NCI-H2081 (cell line): ENCODE measurements at places on chromosomes 5 and 9.

GRCh38 chr5:95937607-95938152, 24.0 kb downstream of the ELL2 start:
- no peak for DNase-seq

DNA sequence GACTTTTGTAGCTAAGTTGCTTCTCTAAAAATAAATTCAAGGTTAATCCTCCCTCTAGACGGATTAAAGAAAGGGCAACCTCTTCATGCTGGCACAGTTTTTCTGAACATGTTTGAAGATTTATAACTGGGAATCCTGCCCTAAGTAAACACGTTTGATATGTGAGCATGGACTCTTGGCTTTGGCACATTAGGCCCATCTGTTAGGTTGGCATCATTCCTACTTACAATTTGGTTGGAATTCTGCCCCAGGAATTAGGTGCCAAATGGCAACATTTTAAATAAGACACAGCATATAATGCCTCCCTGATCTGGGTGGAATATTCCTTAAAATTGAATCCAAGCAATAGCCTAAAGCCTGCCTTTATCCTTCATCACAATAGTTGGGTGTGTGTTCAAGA, 372.3 kb upstream of the CDH18 start:
- peak; percentile 89 for DNase-seq

GRCh38 chr5:39977066-39977655, 552.4 kb upstream of the DAB2 start:
- no peak for DNase-seq

DNA sequence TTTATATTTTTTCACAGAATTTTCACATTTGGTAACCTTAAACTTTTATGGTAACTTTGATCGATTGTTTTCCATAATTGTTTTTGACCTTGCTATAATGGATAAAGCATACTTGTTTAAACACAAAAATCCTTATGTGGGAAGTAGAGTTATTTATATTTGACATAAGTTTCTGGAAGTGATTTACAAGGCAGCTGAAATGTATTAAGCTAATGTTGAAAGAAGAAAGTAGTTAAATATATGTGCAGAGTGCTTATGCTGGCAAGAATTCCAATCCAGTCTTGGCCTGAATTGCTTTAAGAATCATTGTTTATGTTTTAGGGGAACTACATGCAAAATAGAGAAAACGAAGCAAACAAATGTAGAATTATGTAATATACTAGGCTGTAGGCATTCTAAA, 763.6 kb downstream of the TAF11L14 start:
- DNase-seq = no peak

DNA sequence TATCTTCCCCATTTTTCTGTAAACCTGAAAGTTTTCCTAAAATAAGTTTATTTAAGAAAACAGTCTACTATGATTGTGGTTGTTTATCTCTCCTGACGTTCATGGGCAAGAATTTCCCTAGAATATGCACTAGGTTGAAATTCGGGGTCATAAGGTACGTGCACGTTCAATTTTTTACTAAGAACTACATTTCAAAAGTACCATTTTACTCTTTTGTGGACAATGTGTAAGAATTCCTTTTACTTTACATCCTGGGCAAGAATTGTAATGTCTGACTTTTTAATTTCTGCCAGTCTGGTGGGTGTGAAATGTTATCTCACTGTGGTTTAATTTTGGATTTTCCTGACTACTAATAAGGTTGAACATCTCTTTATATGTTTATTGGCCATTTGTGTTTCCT, 12.4 kb downstream of the IL5 start:
- no peak for DNase-seq

DNA sequence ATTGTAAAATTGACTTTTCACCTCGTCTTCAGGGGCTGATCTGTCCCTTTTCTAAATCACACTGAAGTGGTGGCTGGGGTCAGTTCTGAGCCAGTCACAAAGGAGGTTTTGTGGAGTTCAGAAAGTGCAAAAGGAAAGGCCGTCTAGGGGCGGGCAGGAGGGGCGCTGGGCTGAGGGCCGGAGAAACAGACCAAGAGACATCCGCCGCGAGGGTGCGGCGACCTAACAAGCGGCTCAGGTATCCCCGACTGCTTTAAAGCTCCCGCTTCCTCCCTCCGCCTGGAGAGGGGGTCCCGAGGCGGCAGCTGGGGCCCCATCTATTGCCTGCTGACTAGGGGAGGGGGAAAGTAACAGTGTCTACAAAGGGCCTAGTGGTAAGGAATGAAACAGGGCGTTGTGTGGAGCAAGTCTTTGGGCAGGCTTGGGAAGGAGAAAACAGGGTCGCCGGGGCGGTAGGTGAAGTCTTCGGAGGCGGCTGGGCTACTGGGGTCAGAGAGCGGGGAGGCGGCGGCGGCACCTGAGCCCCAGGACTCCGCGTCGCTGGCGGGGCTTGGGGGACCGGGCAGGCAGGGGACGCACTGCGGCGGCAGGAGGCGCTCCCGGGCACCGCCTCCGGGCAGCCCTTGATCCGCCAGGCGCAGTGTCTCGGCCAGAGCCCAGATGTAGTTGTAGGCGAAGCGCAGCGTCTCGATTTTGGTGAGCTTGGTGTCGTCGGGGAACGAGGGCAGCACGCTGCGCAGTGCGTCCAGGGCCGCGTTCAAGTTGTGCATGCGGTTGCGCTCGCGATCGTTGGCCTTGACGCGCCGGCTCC, 950 bp downstream of the NEUROG1 start:
- DNase-seq = no peak

GRCh38 chr5:111557686-111558085, 45.4 kb upstream of the STARD4 start:
- no peak for DNase-seq

DNA sequence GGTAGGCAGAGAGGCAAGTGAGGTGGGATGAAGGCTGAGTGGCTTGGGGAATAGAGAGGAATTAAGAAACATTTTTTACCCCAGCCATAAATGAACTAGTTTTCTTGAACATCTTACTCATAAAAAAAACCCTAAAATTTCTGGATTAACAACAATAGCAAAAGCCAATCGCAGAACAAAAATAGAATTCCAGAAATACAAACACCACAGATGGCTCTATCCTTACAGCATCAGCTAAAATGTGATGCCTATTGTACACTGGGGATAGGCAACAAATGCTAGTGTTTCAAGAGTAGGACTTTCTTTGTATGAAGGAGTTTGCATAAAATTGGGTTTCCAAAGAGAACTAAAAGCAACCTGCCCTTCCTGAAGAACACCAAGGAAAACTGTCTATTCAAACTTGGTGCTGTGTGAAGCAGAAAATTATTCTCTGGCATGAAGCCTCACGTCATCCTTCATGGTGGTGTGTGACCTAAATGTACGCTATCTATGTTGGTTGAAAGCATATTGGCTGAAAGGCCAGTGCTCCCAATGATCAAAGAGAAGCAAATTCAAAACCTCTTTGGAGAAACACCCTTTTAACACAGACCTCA, 82.9 kb downstream of the JAKMIP2 start:
- no peak for DNase-seq

GRCh38 chr9:95813923-95814322, 61.6 kb upstream of the ERCC6L2 start:
- DNase-seq = no peak

- DNase-seq = no peak
Measured at GRCh38 chr5:176632745-176633144, 2.3 kb downstream of the EIF4E1B start.

DNA sequence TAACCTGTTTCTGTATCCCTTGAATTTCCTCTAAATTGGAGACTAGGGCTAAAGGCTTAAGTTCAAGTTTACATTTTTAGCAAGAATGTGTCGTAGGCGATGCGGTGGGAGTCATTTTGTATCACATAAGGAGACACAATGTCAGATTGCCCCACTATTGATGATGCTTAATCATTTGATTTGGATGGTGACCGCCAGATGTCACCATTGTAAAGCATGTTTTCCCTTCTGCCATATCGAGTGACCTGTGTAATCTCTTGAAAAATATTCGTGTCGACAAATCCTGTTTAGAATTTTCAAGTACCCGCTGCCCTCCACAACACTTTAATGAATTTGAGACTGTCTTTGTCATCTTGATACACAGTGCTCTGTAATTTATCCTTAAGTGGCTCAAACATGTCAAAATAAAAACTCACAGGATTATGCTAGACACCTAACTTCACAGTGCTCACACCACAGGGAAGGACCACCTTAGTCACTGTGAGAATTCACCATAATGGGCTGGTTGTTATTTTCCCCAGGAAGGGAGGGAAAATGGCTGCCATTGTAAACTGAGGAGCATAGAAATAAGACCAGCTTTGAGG, 34.5 kb upstream of the SLC46A2 start:
- peak; percentile 43 for DNase-seq

DNA sequence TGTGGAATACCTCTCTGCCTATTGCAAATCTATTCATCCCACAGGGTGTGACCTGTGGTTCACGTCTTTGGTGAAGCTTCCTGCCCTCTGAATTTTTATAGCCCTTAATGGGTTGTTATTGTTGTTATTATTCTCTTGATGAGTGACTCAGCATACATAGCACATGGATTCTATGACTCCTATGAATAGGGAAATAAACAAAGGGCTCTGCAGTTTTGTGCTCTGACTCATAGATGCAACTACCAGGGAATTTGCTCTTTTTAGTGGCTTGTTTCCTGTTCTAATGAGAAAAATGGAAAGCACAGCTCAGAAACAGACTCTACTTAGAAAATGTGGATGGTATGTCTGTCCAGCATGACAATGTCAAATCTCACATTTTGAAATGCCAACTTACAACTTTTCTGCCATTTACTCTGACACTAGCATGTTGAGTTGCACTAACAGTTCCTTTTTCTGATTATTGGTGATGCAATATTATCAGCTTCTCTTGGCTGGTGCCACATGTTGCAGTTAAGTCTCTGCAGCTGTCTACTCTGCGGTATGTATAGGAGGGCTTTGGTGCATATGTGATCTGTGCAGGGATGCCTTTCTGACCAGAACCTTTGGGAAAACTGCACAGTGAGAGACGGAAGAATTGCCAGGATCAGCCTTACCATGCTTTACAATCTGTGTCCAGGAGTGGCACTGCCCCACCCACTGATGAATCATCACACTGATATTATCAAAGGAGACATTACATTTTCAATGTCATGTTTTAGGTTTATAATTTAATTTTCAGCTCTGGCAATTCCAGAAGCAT, 996.4 kb upstream of the WWC1 start:
- DNase-seq = peak; percentile 24

GRCh38 chr9:133991214-133991921, 756 bp downstream of the VAV2 start:
- DNase-seq = no peak

DNA sequence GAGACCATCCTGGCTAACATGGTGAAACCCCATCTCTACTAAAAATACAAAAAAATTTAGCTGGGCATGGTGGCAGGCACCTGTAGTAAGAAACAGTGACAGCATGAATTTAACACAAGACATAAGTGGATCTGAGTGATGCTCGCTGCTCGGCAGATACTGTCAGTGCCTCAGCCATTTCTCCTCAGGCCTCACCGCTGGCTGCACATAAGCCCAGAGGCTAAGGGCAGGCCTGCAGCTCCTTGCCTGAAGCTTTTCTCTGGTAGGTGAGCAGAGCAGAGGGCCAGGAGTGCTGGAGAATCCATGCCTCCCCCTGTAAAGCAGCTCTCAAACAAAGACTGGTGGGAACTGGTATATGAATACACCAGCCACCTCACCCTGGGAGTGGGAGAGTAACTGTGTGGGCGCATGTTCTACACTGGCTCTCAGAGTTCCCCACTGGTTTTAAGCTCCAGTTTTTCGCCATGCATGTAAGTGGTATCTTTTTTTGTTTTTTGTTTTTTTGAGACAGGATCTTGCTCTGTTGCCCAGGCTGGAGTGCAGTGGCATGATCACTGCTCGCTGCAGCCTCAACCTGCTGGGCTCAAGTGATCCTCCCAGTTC, 10.3 kb upstream of the CD72 start:
- no peak for DNase-seq

DNA sequence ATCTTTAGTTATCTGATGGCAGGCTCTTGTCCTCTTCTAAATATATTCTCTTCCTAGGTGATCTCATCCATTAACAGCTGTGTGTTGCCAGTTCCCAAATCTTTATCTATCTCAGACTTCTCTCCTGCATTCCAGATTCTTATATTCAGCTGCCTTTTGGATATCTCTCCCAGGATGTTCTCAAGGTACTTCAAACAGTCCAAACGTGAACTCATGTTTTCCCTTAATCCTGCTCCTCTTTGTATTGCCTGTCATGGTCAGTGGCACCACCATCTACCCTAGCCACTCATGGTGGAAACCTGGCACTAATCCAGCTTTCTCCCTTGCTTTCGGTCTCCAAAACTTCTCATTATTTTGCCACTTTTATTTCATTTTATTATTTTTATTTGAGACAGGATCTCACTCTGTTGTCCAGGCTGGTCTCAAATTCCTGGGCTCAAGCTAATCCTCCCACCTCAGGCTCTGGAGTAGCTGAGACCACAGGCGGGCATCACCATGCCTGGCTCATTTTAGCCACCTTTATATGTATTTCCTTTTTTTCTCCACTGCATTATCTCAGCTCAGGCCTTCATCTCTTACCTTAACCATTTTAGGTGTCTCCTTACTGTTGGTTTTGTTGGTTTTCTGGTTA, 3.8 kb downstream of the ZFYVE16 start:
- no peak for DNase-seq

GRCh38 chr9:125732562-125732961, 14.6 kb upstream of the PBX3 start:
- DNase-seq = no peak

DNA sequence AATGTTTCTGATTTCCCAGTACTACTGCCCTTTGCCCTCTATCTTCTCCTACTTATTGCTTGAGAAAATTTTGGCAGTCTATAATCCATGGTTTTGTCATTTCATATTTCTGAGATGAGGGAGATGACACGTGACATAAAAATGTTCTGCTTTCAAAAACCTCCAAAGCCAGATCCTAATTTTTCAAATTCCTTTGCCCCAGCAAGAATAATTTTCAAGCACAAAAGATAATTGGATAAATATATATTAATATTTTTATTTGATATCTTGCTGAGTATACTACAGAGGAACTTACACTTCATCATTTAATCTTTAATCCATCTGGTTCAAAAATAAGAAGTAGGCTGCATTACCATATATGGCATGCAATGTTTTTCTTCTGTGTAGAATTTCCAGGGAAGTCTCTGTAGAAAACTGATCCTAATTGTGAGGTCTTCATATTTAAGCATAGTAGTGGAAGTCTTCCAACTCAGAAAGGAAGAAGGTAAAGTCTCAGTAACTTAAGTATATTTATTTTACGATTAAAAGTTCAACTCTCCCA, 1738.8 kb downstream of the EFNA5 start:
- no peak for DNase-seq

DNA sequence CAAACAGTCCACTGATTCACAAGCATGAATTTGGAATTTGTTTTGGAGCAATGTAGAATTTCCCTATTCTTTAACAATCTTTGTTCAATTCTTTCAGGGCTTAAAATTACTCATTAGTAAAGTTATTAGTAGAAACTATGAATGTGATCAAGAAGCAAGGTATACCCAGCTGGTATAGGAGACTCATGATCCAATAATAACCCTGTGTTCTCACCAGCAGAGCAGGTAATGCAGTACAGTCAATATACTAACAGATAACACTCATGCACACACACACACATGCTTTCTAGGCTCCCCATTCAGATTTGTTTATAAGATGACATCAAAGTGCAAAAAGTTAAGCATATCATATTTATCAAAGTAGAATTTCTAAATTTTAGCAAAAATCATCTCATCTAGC, 445.2 kb downstream of the ELAVL2 start:
- no peak for DNase-seq

GRCh38 chr5:138668451-138669380, 84.5 kb upstream of the CTNNA1 start:
- DNase-seq = no peak

- DNase-seq = no peak
Measured at GRCh38 chr5:142864290-142865260, 94.4 kb downstream of the ARHGAP26 start.
